ENCODE measurements at places on chromosomes 6 and 20. TPM values are rescaled to one million over a fixed set of nuclear protein-coding genes. Genes with fewer than 3 reads are reported as not detected.

GRCh38 chr20:38393259-38393658 is 41.9 kb downstream of the SNHG17 start:
- DNase-seq, result no peak

- no peak for DNase-seq
Observed at GRCh38 chr6:105620878-105621277, 218.0 kb upstream of the PREP start.

DNA sequence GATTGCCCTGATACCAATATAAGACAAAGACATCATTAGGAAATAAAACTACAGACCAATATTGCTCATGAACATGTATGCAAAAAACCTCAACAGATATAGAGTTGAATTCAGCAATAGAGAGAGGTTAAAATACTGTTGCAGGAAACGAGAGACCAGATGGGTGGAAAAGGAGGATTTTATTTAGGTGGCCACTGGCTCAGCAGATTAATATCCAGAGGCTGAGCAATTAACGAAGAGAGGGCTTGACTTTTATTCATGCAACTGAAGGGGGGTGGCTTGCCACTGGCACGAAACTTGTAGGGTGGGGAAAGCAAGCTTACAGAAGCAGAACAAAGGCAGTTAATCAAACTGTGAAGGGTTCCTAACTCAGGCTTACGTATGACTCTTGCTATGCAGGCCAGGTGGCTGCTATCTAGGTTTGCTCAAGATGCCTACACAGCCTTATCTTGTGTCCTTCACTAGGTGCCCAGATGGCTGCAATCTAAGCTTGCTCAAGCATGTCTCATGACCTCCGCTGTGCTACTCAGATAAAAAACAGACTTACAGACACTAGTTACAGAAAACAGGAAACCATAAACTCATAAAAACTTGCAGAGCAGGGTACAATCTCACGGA is 126.4 kb downstream of the MMUT start:
- no peak for DNase-seq

- peak; percentile 11 for DNase-seq
Observed at GRCh38 chr6:169213814-169214520, 39.7 kb downstream of the THBS2 start.

GRCh38 chr6:44495036-44495901 is 107.8 kb downstream of the CDC5L start:
- no peak for DNase-seq

GRCh38 chr6:33737267-33738026 is 9.3 kb downstream of the IP6K3 start:
- DNase-seq, result no peak

DNA sequence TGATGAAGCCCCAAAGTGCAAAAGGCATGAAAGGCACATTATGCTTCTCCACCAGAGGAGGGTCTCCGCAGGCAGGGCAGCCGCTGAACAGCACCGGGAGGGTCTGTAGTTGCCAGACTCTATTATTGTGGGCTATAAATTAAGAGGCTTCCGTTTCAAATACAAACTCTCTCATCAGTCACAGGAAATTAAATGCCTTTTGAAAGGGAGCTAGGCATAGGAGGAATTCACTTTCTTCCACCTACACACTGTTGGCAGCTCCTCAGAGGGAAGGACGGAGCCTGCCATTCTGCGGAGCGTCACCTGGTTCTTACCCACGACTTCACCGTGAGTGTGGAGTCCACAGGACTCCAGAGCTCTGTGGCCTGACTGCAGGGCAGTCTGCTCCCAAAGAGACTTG is 140.8 kb upstream of the AGPAT4 start:
- no peak for DNase-seq

The CST4 gene
- total RNA-seq, result not detected

The FAM209B gene
- 3.1 TPM for total RNA-seq

The BTNL2 gene
- not detected for total RNA-seq

All from natural killer cell (primary cell).